CD14-positive monocyte (primary cell): ENCODE measurements at places on chromosomes 1 and 21.

DNA sequence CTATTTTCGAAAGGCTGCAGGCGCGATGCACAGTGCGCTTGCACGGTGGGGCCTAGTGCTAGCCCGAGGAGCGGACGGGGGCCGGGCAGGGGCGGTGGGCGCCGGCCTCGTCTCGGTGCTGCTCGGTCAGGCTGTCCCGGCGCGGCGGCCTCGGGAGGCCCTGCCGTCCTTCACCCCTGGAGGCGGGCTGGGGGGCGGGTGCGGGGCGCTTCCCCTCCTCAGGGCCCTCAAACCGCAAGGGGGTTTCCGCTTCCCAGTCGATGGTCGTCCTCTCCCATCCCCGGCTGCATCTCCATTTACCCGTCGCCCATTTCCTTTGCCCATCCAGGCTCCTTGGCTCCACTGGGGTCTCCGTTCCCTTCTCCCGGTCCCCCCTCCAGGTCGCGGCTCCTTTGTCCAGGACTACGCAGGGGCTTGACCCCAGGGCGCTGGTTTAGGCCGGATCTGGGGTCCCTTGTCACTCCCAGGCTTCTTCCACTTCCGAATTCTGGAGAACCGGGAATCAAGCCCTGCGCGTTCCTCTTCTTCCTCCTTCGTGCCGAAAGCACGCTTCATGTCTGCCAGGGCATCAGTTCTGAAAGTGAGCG is 196.3 kb upstream of the LMO4 start:
- no peak for DNase-seq

DNA sequence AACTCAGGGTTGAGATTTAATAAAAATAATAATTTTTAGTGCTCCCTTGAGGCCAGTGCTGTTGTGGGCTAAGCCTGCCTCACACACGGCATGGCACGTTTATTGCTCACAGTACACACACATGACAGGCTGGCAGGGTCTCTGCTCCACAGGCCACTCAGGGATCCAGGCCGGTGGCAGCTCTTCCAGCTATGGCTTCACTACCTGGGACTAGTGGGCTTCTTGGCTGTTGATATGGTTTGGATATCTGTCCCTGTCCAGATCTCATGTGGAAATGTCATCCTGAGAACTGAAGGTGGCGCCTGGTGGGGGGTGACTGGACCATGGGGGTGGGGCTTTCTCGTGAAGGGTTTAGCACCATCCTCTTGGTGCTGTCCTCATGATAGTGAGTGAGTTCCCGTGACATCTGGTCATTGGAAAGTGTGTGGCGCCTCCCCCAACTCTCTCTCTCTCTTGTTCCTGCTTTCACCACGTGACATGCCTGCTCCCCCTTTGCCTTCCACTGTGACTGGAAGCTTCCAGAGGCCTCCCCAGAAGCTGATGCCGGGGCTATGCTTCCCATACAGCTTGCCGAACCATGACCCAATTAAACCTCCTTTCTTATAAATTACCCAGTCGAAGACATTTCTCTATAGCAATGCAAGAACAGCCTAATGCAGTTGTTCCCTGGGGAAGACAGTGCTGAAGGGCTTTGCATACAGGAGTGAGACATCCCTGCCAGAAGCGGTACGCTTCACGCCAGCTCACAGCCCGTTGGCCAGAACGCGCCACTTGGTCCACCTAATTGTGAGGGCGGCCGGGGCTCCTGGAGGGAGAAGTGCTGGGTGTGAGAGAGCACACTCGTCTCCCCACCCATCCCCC is 226.9 kb upstream of the C1orf174 start:
- DNase-seq = no peak

DNA sequence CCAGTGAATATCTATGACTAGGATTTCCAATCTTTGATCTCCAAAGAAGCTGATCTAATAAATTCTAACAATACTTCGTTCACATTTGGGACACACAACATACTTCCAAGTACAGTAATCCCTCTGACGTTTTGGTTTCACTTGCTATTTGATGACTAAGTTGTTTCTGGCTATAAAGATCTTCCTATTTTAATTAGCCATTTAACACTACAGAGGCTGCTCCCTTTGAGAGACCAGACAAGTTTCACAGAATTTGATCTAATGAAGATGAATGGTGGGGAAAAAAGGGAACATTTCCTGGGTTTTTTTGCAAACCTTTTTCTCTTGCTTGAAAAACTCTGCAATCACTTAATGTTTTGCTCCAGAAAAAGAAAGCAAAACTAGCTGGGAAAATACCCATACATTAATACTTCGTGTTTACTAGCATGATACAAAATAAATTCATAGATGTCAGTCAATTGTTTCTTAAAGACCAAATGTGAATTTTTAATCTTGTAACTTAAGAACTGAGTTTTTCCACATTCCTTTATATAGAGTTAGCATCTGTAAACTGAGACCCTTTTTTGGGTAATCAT is 28.0 kb upstream of the GLIS1 start:
- no peak for DNase-seq

DNA sequence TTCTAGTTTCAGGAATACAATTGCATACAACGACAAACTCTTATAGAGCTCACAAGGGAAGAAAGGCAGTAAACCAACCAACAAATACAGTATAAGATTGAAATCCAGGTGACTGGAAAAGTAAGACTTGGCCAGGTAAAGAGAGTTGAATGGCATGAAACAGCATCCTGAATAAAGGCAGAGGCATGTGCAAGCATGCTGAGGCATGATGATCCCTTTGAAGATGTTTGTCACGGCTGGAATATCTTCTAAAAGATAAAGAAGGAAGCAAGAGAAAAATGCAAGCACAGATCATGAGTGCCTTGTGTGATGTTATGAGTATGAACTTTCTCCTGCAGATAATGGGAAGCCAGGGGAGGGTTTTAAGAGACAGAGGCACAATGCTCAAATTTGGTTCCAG is 83.3 kb upstream of the SPATA6 start:
- DNase-seq = no peak

- DNase-seq = no peak
These were observed 123.5 kb upstream of the HOOK1 start for GRCh38 chr1:59691261-59691660.

DNA sequence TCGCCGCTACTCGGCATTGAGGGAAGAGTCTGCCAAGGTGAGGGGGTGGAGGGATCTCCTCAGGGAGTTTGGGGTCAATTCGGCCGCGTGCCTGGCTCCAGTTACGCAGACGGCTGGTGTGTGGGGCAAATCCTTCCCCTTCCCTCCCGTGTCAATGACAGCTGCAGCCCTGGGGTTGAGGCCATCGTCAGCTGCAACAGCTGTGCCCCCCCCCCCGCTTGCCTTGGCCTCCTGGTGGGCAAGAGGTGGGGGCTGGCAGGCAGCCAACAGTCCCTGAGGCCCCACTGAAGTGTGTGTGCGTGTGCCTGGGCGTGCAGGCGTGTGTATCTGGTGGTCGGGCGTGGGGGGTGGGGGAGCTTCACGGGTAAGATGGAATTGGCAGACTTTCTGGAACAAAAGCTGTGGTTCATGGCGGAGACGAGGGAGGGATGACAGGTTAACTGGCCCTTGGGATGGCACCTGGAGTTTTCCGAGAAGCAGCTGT is 25.6 kb downstream of the PPFIA4 start:
- DNase-seq = no peak

DNA sequence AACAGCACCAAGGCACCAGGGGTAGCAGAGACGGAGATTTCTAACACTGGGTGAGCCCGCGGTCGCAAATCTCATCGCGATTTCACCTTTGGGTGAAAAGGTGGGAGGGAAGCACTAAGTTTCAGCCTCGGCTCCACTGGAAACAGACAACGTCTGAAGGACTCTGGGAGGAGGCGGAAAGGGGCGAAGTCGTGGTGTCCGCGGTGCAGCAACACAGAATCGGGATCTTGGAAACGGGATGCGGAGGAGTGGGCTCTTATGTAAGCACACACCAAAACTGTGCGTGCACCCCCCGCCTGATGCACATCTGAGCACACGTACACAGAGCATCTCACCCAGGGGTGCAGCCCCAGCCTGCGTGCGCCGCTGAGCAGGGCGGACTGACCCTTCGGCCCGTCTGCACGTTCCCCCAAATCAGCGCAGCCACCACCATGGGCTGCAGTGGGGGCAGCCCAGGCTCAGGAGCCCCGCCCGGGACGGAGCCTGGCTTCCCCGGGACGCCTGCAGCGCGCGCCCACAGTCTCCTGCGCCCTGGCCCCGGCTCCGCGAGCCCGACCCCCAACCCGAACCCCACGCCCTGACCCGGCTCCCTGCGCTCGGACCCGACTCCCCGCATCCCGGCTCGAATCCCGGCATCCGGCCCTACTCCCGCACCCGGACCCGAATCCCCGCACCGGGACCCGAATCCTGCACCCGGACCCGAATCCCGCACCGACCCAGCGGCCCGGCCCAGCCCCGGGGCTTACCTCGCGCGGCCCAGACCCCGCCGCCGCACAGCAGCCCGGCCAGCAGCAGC is 670 bp downstream of the CLSTN1 start:
- no peak for DNase-seq

GRCh38 chr1:45557422-45557944 is 6.9 kb downstream of the AKR1A1 start:
- DNase-seq = no peak

DNA sequence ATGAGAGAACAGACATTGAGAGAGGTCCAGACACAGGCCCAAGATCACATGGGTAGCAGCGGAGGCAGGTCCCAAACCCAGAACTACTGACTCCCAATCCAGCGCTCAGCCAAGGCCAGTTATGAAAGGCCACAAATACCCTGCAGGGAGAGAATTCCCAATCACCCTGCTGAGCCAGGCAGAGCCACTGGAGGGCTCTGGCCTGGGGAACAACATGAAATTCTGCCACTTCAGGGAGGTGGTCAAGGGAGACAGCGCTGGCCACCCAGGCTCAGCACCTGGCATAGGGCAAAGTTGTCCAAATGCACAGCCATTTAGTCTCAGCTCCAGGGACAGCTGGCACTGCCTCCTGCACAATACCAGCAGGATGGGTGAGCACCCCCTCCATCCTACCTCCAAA is 27.5 kb downstream of the SLC9A1 start:
- no peak for DNase-seq

GRCh38 chr1:1264026-1264425 is 9.6 kb downstream of the UBE2J2 start:
- DNase-seq = no peak

DNA sequence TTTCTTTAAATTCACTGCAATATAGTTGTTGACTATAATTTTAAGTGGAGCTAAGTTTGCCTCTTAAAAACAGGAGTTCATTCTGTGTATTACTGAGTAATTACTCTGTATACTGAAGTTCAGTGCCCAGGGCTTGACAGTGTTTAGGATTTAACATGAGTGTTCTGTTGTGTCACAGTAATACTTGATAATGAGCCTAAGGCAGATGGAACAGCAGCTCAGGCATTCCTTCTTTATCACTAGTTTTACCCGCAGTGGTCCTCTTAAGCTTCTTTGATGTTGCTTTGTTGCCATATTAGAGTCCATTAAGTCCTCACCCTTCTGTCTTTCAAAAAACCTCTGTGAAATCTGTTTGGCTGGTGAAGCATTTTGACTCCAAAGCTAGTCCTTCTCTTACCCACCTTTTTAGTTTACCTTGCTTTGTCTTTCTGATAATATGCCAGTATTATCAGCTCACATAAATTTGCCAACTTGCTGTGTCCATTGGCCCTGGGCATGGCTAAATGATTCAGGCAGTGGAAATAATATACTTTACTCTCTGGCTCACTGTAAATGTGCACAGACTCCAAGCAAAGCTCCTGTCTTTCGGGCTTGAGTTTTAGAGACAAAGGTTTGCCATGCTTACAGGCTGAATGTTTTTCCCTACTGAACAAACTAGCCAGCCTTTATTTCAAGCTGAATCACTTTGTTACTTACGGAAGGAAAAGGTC is 17.7 kb downstream of the HIPK1 start:
- no peak for DNase-seq

DNA sequence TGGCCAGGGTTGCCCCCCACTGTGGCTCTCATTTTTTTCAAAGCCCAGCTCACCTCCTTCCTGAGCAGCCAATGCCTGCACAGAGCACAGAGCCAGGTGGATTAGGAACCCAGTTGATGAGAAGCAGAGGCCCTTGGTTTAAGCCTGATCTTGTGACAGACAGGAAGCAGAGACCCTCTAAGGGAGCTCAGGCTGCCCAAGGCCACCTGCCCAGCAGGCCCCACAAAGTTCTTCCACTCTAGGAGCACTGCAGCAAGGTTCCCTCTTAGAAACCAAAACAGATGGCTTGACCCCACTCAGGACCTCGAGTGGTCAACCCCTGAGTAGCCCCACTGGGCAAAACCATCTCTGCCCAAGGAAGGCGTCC is 25.5 kb upstream of the PRSS38 start:
- DNase-seq = no peak

DNA sequence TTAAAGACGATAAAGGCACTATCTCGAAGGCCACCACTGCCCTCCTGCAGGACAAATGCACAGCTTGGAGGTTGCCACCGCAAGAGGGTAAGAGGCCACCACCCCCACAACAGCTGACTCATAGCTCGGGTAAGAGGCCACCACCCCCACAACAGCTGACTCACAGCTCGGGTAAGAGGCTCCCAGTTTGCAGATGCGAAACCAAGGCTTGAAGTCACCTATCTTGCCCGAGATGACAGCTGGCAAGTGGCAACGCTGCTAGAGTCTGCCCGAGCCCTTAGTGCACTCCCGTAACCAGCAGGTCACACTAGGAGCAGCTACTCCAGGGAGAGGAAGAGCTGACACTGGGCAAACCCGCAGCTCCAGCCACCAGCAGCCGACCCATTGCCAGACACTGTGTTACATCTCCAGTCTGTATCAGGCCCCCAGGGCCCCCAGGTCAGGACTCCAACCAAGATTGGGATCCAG is 17.1 kb upstream of the SPSB1 start:
- DNase-seq = peak; percentile 95

DNA sequence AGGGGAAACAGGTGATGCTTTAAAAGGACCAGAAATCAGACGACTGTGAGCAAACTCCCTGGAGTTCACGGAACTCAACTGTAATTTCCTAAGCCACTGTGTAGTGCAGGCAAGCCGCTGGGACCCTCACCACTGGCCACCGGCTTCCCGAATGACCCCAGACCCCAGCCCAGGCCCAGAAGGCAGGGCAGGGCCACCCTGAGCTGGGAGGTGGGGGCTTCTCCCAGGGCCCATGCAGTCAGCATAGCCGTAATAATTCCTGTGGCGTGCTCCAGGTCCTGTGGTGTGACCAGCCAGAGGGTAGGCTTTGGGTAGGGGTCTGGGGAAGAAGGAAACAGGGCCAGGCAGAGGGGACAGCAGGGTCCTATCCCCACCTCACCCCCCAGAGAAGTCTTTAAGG is 3.5 kb upstream of the ARF1 start:
- no peak for DNase-seq
